ENCODE measurements at places on chromosomes 3 and 15.
A peak's percentile ranks its signal among the peaks of the same experiment; 100 is the strongest.

DNA sequence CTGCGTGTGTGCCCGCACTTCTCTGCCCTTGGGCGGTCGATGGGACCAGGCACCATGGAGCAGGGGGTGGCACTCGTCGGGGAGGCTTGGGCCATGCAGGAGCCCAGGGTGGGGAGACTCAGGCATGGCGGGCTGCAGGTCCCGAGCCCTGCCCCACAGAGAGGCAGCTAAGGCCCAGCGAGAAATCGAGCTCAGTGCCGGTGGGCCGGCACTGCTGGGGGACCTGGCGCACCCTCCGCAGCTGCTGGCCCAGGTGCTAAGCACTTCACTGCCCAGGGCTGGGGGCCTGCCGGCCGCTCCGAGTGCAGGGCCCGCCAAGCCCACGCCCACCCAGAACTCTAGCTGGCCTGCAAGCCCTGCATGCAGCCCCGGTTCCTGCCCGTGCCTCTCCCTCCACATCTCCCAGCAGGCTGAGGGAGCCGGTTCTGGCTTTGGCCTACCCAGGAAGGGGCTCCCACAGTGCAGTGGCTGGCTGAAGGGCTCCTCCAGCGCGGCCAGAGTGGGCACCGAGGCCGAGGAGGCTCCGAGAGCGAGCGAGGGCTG, 553 bp upstream of the RTP4 start:
- H3K27ac ChIP-seq = no peak overlapping the region
- DNase-seq = no peak
- H3K4me1 ChIP-seq = no peaks in the 10 kb centered on the region
- no peaks in the 10 kb centered on the region for H3K36me3 ChIP-seq
- peaks cover 3% of the 10 kb centered on the region for H3K27me3 ChIP-seq
- H3K4me3 ChIP-seq = no peak overlapping the region

DNA sequence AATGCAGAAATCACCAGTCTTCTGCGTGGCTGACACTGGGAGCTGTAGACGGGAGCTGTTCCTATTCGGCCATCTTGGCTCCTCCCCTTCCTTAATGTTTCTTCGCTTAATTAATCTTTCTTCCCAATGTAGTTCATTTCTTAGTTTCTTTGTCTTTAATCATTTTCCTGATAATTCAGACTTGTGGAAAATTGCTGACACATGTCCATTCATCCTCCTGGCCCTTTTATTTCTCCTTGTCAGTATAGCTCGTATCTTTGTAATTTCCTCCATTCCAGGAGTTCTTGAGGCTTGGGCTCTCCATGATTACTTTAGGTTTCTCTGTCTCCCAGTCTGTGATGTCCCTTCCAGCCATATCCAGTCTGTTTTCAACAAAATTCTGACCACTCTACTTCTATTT, 98.7 kb downstream of the UBE2E2 start:
- DNase-seq = no peak
- peaks cover 3% of the 10 kb centered on the region for H3K27me3 ChIP-seq
- no peak overlapping the region for H3K4me3 ChIP-seq
- no peak overlapping the region for H3K27ac ChIP-seq
- no peaks in the 10 kb centered on the region for H3K4me1 ChIP-seq

- H3K4me1 ChIP-seq = no peaks in the 10 kb centered on the region
- no peak overlapping the region for H3K27ac ChIP-seq
- DNase-seq = peak; percentile 19
- H3K27me3 ChIP-seq = no peaks in the 10 kb centered on the region
- H3K36me3 ChIP-seq = no peaks in the 10 kb centered on the region
Measured at GRCh38 chr3:27675287-27675686, 46.8 kb downstream of the EOMES start.

DNA sequence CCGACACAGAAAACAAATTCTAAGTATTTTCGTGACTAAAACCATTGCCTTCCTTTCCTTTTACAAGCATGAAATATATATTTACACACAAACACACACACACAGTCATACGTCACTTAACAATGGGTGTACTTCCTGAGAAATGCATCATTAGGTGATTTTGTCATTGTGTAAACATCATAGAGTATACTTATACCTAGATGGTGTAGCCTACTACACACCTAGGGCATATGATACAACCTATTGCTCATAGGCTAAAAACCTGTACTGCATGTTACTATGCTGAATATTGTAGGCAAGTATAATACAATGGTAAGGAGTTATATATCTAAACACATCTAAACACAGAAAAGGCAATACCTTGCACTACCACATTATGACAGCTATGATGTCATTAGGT, 28.6 kb downstream of the COL6A5 start:
- H3K4me3 ChIP-seq = no peak overlapping the region
- no peak overlapping the region for H3K27ac ChIP-seq
- DNase-seq = no peak
- H3K27me3 ChIP-seq = peaks cover 6% of the 10 kb centered on the region
- H3K36me3 ChIP-seq = no peaks in the 10 kb centered on the region
- H3K4me1 ChIP-seq = no peaks in the 10 kb centered on the region

DNA sequence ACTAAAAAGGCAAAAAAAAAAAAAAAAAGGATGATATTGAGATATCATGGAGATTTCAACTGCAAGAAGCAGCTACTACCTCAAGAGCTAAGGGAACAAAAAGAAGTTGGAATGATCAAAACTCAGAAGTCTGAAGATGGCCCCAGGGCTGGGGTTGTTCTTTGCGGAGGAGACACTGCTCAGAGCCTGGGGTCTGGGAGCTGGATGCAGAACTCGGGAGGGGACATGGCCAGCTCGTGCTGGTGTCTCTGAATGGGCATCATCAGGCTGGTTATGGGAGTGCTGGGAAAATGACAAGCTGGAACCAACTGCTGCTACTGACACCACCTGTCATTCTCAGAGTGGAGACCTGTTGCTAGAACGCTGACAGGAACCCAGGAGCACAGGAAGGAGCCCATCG, 14.2 kb upstream of the ADIPOQ start:
- H3K27me3 ChIP-seq = peaks cover 50% of the 10 kb centered on the region
- H3K27ac ChIP-seq = no peak overlapping the region

GRCh38 chr3:178618197-178618596, 82.0 kb downstream of the KCNMB2 start:
- no peaks in the 10 kb centered on the region for H3K27me3 ChIP-seq
- no peak overlapping the region for H3K4me3 ChIP-seq
- DNase-seq = no peak
- H3K4me1 ChIP-seq = no peaks in the 10 kb centered on the region
- H3K27ac ChIP-seq = no peak overlapping the region
- H3K36me3 ChIP-seq = no peaks in the 10 kb centered on the region

DNA sequence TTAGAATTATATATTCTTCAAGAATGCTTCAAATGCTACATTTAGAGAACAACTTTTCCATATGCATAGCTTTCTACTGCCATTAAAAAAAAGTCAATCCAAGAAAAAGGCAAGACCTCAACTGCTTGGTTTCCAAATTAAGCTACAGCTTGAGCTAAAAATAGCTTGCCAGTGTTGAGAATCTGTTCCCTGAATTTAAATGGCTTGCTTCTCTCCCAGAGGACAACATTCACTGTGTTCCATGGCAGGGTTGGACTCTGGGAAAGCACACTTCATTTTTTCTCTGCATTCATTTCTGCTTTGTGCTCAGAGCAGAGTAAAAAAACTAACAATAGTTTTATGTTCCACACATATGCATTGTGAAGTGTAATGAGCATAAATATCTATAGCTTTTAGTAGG, 50.3 kb upstream of the ACTL6A start:
- no peaks in the 10 kb centered on the region for H3K36me3 ChIP-seq
- DNase-seq = no peak
- H3K27ac ChIP-seq = no peak overlapping the region

DNA sequence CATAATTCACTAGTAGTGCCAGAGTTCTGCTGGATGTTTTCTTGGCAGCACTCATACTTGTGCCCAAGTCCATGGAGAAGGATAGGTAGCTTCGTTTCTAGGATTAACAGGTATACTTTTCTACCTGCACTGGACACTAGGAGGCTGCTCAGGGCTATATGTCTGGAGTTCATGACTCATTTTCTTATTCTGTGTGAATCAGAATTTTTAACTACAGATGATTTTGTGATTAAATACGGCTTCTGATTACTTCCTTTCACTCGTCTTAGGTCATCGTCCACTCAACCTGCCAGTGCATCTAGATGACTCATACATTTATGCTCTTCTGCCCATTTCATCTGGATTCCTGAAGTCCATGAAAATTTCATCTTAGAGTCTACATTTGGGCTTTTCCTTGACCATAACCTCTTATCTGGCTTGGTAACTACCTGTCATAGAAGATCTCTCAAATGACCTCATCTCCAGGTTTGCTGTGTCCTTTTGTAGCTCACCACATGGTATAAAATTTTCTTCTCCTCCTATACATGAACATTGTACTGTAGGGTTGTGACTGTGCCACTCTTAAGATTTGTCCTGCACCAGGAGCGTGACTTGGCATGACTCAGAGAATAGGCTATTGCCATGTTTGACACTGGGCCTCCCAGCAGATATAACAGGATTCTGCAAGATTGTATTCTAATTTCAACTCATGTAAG, 66.7 kb upstream of the GCSAM start:
- H3K27ac ChIP-seq = no peak overlapping the region
- no peaks in the 10 kb centered on the region for H3K36me3 ChIP-seq

- H3K27me3 ChIP-seq = peaks cover 4% of the 10 kb centered on the region
- H3K4me1 ChIP-seq = no peaks in the 10 kb centered on the region
- peak; percentile 46 for DNase-seq
- H3K4me3 ChIP-seq = no peak overlapping the region
- no peaks in the 10 kb centered on the region for H3K36me3 ChIP-seq
- H3K27ac ChIP-seq = no peak overlapping the region
Measured at GRCh38 chr3:17894434-17895060, 152.1 kb upstream of the TBC1D5 start.

GRCh38 chr15:45201869-45202268, 14.1 kb upstream of the SHF start:
- no peak overlapping the region for H3K27ac ChIP-seq
- peaks cover 5% of the 10 kb centered on the region for H3K4me1 ChIP-seq
- no peaks in the 10 kb centered on the region for H3K27me3 ChIP-seq
- no peak for DNase-seq
- no peak overlapping the region for H3K4me3 ChIP-seq
- H3K36me3 ChIP-seq = no peaks in the 10 kb centered on the region

GRCh38 chr3:81339040-81339845, 422.2 kb downstream of the GBE1 start:
- H3K36me3 ChIP-seq = no peaks in the 10 kb centered on the region
- no peaks in the 10 kb centered on the region for H3K4me1 ChIP-seq
- H3K4me3 ChIP-seq = no peak overlapping the region
- no peak overlapping the region for H3K27ac ChIP-seq
- H3K27me3 ChIP-seq = no peaks in the 10 kb centered on the region

DNA sequence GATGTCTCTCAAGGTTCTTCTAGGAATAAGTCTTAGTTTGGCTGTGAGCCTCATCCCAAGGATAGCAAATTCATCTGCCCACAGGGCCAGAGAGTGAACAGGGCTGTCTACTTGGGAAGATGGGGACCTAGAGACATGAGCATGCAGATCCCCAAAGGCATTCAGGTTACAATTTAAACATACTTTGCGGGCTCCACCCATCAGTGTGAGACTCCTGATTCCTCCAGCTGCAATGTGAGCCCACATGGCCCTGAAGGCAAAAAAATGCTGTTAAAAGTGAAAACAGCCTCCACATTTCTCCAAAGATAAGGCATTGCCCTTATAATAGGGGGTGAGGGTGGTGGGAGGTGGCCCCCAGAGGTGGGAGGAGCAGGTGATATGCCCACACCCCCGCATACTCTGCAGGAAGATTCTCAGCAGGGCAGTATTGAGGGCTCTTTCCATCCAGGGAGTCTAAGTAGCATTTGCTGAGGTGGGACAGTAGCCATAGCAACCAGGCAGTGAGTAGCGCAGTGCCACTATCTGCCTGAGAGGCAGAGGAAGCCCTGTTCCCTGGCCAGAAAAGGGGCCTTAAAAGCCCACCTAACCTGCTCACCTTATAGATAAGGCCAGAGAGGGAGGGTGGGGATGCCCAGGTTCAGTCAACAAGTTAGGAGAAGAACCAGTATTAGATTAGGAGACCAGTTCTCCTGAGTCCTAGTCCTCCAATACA, 31.2 kb downstream of the TGM4 start:
- H3K27ac ChIP-seq = no peak overlapping the region
- no peak overlapping the region for H3K4me3 ChIP-seq
- no peaks in the 10 kb centered on the region for H3K36me3 ChIP-seq
- no peak for DNase-seq

DNA sequence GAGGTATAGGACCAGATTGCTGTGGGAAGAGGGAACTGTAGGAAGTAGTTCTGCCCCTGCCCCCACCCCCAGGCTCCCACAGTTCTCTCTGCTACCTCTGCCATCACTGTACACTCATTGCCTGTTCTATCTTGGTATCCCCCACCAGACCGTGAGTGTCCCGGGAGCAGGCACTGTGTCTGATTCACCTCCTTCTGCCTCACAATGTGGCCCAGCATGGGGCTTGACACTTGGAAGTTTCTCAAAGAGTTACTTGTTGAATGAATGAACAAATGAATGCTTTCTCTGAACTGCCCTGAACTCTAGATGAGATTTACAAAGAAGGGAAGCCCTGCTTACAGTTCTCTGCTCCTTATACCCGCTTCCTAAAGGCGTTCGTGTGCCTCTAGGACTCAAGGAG, 27.1 kb upstream of the PIK3CB start:
- no peak overlapping the region for H3K4me3 ChIP-seq
- no peaks in the 10 kb centered on the region for H3K27me3 ChIP-seq
- H3K4me1 ChIP-seq = peaks cover 16% of the 10 kb centered on the region
- peak; percentile 68 for DNase-seq

- DNase-seq = no peak
- no peak overlapping the region for H3K27ac ChIP-seq
Measured at GRCh38 chr3:15108869-15109268, 9.9 kb upstream of the RBSN start.

DNA sequence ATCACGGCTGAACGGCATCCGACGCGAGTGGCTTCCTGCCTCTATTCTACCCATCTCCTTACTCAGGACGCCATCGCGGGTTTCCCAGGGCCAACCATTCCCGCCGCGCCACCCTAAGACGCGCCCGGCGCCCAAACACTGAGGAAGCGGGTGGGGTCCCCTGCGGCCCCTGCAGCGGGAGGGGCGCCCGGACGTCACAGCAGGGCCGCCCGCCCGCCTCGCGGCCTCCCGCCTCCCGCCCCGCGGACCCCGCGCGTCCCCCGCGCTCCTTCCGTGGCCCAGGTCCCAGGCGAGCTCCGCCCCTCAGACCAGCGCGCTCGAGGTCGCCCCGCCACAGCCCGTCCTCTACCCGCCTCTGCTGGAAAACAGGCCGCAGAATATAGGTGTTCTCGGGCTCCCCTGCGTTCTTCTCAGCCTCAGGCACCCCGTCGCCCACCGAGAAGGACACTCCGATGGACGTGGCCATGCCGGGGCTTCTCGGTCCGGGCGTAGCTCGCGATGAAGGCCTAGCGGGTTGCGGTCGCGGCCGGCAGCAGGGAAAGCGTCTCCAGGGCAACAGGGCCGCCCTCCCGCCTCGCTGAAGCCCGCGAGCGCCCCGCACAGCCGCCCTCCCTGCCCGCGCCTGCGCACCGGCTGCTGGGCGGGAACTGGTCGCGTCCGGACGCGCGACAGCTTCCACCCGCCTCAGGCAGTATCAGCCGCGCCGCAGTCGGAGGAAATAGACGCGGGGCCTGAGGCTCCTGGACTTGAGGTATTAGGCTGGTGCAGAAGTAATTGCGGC, at the start of gene DYNLT2B:
TSS of gene DYNLT2B (minus strand) at position 554 of the 781 bp plus-strand sequence. CDS start at position 466, 88 bp downstream.
- H3K27me3 ChIP-seq = no peaks in the 10 kb centered on the region
- peak; percentile 94 for DNase-seq
- H3K36me3 ChIP-seq = peaks cover 3% of the 10 kb centered on the region
- H3K4me3 ChIP-seq = peak within 1 kb of the TSS; percentile 99

GRCh38 chr15:89244574-89244903, 760 bp downstream of the FANCI start:
- H3K36me3 ChIP-seq = peaks cover 26% of the 10 kb centered on the region
- H3K4me1 ChIP-seq = peaks cover 13% of the 10 kb centered on the region
- H3K27ac ChIP-seq = peak overlapping the region; percentile 79
- H3K27me3 ChIP-seq = no peaks in the 10 kb centered on the region
- no peak for DNase-seq

All from A673 (cell line).